ENCODE measurements at places on chromosomes 3 and 15. TPM values are rescaled to one million over a fixed set of nuclear protein-coding genes. Genes with fewer than 3 reads are reported as not detected.

C3orf20 gene
- 0.06 TPM for total RNA-seq

BRK1 gene
- total RNA-seq: 170 TPM

CHRM5 gene
- total RNA-seq: not detected

CCK gene
- total RNA-seq: 2.7 TPM

KBTBD12 gene
- total RNA-seq: not detected

IQSEC1 gene
- 12.5 TPM for total RNA-seq

CP gene
- total RNA-seq: 4.5 TPM

RBP2 gene
- total RNA-seq: not detected

MYZAP gene
- 0.91 TPM for total RNA-seq

ANKRD63 gene
- total RNA-seq: 0.40 TPM

TMEM207 gene
- not detected for total RNA-seq

BCL2A1 gene
- 12.6 TPM for total RNA-seq

AMT gene
- total RNA-seq: 0.73 TPM

TRIM42 gene
- not detected for total RNA-seq

BHLHE40 gene
- total RNA-seq: 78.3 TPM

PTH1R gene
- 1.8 TPM for total RNA-seq

B3GALNT1 gene
- 0.08 TPM for total RNA-seq

TMEM42 gene
- 12.5 TPM for total RNA-seq

TNFSF10 gene
- 0.15 TPM for total RNA-seq

HDC gene
- total RNA-seq: 0.08 TPM

COL8A1 gene
- total RNA-seq: not detected

CIB2 gene
- total RNA-seq: 25.7 TPM

ZNF660 gene
- not detected for total RNA-seq

NPAP1 gene
- total RNA-seq: not detected

SPATA12 gene
- total RNA-seq: 0.62 TPM

DAZL gene
- not detected for total RNA-seq

GRAMD2A gene
- total RNA-seq: 0.12 TPM

UBE2Q2 gene
- total RNA-seq: 44.2 TPM

CERS3 gene
- not detected for total RNA-seq

PRR23B gene
- total RNA-seq: not detected

PPP1R14D gene
- total RNA-seq: 0.33 TPM

DPPA2 gene
- not detected for total RNA-seq

TMEM40 gene
- total RNA-seq: 0.27 TPM

GREM1 gene
- total RNA-seq: 5.8 TPM

TIMP4 gene
- 11.9 TPM for total RNA-seq

EXD1 gene
- not detected for total RNA-seq
